ENCODE measurements at places on chromosomes 12 and 14. TPM values are rescaled to one million over a fixed set of nuclear protein-coding genes. Genes with fewer than 3 reads are reported as not detected.

Gene TSPAN8
- polyA plus RNA-seq, result 0.37 TPM

Gene MGP
- 110 TPM for polyA plus RNA-seq

Gene TAS2R14
- polyA plus RNA-seq, result 1.6 TPM

Gene KICS2
- polyA plus RNA-seq, result 8.6 TPM

GRCh38 chr12:108162207-108162606 is 33.1 kb downstream of the WSCD2 start:
- DNase-seq, result no peak
- no peak overlapping the region for H3K27ac ChIP-seq
- H3K27me3 ChIP-seq, result no peaks in the 10 kb centered on the region

DNA sequence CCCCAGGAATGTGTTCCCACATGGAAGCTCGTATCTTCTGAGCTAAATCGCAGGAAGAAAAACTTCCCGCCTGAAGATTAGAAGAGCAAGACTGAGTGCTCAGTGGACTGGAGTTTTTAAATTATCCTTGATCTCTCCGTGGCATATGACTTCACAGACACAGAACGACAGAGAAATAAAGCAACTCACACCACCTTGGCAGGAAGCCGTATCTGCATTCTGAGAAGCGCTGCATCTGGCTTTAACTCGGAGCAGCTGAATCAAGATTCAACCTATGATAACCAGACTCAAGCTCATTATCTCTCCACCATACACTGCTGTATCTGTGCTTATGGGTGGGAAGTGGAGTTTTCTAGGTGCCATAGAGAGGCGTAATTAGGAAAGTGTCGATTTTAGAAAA is 1482.7 kb downstream of the AACS start:
- no peak overlapping the region for H3K27ac ChIP-seq
- H3K27me3 ChIP-seq, result no peaks in the 10 kb centered on the region
- H3K4me3 ChIP-seq, result no peak overlapping the region

GRCh38 chr14:31084385-31084784 is 58.2 kb upstream of the STRN3 start:
- H3K27ac ChIP-seq, result no peak overlapping the region
- no peak overlapping the region for H3K4me3 ChIP-seq
- DNase-seq, result no peak
- no peaks in the 10 kb centered on the region for H3K4me1 ChIP-seq

GRCh38 chr14:68593806-68594536 is 198.9 kb downstream of the ZFP36L1 start:
- H3K4me3 ChIP-seq, result no peak overlapping the region
- H3K27me3 ChIP-seq, result no peaks in the 10 kb centered on the region
- H3K4me1 ChIP-seq, result peaks cover 6% of the 10 kb centered on the region

GRCh38 chr12:86730233-86730632 is 474.0 kb upstream of the MGAT4C start:
- no peaks in the 10 kb centered on the region for H3K4me1 ChIP-seq
- no peak for DNase-seq
- no peaks in the 10 kb centered on the region for H3K27me3 ChIP-seq
- no peak overlapping the region for H3K27ac ChIP-seq

GRCh38 chr12:2154050-2154449 is 101.3 kb downstream of the CACNA1C start:
- H3K27ac ChIP-seq, result peak overlapping the region; percentile 46
- H3K36me3 ChIP-seq, result no peaks in the 10 kb centered on the region
- H3K27me3 ChIP-seq, result no peaks in the 10 kb centered on the region
- no peak overlapping the region for H3K4me3 ChIP-seq
